ENCODE measurements at places on chromosomes 1 and 21.

- peak; percentile 35 for DNase-seq
Measured at GRCh38 chr1:208183977-208184911, 59.9 kb downstream of the PLXNA2 start.

DNA sequence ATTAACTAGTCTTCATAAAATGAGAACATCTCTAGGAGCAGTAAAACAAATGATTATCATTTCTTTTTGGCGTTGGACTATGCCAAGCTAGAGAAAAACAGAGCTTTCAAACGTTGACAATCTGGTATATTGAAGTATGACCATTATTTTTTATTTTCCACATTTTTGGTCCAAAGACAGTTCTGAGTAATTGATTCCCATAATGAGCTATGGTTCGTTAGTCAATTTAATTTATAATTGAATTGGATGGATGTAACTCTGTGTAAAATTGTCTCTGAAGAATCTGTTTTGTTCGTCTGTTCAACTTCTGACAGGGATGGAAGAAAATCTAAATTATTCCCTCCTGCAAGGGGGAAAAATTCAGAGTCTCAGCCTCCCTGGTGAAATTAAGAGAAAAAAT lies 234.5 kb downstream of the LMO4 start:
- DNase-seq, result no peak

DNA sequence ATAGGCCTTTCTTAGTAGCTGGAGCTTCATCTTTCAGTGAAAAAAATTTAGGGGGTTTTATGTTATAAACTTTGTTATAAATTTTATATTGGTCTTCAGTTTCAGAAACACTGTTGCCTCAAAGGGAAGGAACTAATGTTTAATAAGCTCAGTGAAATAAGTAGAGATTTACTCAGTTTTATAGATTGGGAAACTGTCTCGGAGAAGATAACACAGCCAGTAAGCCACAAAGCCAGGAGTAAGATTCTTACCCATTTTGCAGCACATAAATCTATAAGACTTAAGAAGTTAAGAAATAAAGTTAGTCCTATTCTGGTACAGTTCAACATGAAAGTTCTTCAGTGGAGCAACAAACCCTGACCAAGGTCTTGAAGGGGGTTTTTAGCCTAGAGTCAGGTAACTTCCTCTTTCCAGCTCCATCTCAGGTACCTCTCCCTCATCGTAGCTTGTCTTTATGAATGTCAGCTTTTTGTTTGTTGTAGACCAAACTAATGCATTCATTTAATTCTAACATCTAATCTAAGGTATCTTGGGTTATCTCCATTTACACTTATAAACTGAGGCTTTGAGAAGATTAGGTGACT lies 3.3 kb downstream of the KPNA6 start:
- no peak for DNase-seq

GRCh38 chr1:59007429-59007819 lies 223.6 kb upstream of the JUN start:
- DNase-seq, result no peak

GRCh38 chr1:100661176-100661575 lies 58.4 kb upstream of the VCAM1 start:
- DNase-seq, result no peak

GRCh38 chr1:2466958-2467554 lies 9.0 kb upstream of the PLCH2 start:
- DNase-seq, result no peak
